ENCODE measurements at places on chromosomes 16 and 17.
A peak's percentile ranks its signal among the peaks of the same experiment; 100 is the strongest.

DNA sequence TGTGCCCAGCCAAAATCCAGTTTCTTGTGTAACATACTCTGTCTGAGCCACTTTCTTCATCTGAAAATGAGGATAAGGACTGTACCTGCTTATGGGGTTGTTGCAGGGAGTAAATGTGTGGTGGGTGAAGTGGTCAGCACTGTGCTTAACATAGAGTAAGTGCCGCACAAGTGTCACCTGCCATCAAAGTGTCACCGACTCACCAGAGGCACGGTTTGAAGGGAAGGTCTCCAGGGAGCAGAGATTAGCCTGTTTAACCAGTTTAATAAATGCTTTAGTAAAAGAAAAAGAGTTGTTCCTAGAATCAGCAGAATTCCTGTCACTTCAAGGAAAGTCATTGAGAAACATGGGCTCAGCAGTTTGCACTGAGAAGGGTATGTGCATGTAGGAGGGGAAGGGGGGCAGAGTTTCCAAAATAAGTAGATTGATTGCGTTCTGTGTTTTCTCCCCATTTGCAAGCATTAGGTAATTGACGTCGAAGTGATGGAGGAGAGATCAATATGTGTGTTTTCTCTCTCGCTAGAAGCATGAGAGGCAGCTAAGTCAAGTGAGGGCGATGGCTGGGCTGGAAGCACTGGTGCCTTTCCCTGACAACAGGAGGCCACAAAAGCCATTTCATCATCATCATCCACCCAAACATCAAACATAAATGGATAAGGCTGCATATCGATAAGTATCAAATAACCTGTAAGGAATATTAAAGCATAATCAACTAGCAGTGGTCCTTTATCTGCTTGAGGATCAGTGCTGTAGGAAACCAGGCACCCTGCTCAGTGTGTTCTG, 19.1 kb downstream of the FAM20A start:
- no peak for DNase-seq
- no peaks in the 10 kb centered on the region for H3K36me3 ChIP-seq
- no peaks in the 10 kb centered on the region for H3K4me1 ChIP-seq
- no peak overlapping the region for H3K27ac ChIP-seq

- DNase-seq, result peak; percentile 57
- H3K36me3 ChIP-seq, result peaks cover 64% of the 10 kb centered on the region
- H3K4me1 ChIP-seq, result peaks cover 4% of the 10 kb centered on the region
- H3K27ac ChIP-seq, result no peak overlapping the region
- no peak overlapping the region for H3K4me3 ChIP-seq
These were observed 849 bp upstream of the SOX15 start for GRCh38 chr17:7590743-7591142.

DNA sequence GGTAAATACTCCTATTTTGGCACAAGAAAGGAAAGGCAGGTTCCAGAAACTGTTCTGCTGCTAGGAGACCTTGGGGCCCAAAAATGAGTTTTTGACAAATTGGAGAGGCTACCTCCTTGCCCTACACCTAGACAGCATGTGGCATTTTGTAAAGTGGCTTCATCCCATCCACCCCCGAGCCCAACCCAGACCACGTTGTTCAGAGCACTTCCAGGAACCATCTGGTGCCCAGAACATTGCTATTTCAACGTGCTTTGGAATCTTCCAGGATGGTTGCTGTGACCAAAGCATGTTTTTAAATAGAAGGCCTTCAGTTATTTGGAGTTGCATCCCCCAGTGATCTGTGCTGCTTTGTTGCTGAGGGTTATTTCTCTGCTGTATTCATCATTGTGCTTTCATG, 116.3 kb upstream of the TOM1L1 start:
- H3K4me3 ChIP-seq, result no peak overlapping the region
- no peaks in the 10 kb centered on the region for H3K36me3 ChIP-seq
- H3K4me1 ChIP-seq, result no peaks in the 10 kb centered on the region
- no peak for DNase-seq
- H3K27me3 ChIP-seq, result no peaks in the 10 kb centered on the region
- no peak overlapping the region for H3K27ac ChIP-seq

- DNase-seq, result no peak
- peaks cover 10% of the 10 kb centered on the region for H3K27me3 ChIP-seq
- no peak overlapping the region for H3K4me3 ChIP-seq
- H3K27ac ChIP-seq, result no peak overlapping the region
- H3K36me3 ChIP-seq, result no peaks in the 10 kb centered on the region
These were observed 22.5 kb downstream of the METRNL start for GRCh38 chr17:83101805-83102480.

DNA sequence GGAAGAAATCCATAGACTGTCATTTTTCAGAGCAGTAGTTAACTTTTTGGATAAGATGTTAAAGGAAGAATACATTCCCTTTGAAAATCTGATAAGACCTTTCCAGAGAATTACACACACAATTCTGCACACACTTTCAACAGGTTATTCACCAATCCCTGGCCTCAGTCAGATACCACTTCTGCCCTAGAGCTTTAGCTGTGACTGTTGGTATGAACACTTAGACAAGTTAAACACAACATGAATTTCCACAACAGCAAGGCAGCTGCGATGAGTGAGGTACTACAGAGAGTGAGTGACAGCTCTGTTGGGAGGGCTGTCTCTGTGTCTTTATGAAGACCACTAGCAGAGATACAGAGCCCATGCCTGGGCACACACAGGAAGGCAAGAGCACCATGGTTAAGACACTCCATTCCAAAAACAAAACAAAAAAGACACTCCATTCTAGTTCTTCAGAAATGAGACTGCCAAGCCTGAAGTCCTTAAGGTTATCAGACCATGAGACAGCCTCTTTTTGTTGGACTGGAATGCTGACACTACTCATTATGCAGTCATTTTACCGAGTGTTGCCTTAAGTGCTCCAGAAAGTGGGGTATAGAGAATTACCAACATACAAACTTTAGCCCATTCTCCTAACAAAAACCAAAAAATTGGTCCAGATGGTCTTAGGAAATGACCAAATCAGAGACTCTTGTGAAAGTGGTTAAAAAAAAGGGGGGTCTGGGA, 42.4 kb downstream of the TOM1L2 start:
- no peaks in the 10 kb centered on the region for H3K27me3 ChIP-seq
- H3K4me1 ChIP-seq, result peaks cover 7% of the 10 kb centered on the region
- H3K4me3 ChIP-seq, result no peak overlapping the region
- H3K36me3 ChIP-seq, result no peaks in the 10 kb centered on the region

All from activated CD4-positive, alpha-beta T cell treated with anti-CD3 and anti-CD28 coated beads, Interleukin-2, amount 10 ng/mL, durations not matched to agents 24 days and 14 days (primary cell).